ENCODE measurements at places on chromosomes 6 and 20.

DNA sequence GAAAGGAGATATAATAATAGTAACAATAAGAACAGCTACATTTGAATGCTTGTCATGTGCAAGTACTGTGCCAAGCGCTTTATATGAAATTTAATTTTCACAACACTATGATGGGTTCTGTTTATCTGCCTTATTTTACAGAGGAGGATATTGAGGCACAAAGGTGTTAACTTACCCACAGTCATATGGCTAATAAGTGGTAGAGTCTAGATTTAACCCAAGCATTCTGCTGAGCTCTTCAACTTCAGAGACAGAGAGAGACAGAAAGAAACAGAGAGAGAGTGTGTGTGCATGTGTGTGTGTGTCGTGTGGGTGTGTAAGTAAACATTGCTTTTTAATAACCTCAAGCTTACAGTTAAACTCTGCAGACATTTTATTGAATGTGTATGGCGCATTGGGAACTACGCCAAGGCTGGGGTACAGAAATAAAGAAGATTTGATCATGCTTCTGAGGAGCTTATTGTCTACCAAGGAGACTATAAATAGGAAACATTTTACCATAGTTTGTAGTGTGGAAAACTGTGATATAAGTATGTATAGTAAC is 12.9 kb downstream of the TBPL1 start:
- no peak for DNase-seq

GRCh38 chr6:33384581-33385020 is 7.0 kb upstream of the KIFC1 start:
- DNase-seq: no peak

- DNase-seq: no peak
Measured at GRCh38 chr20:8616792-8617191, 452.1 kb upstream of the PLCB4 start.

- DNase-seq: no peak
Measured at GRCh38 chr20:25042531-25043498, 15.1 kb downstream of the ACSS1 start.

DNA sequence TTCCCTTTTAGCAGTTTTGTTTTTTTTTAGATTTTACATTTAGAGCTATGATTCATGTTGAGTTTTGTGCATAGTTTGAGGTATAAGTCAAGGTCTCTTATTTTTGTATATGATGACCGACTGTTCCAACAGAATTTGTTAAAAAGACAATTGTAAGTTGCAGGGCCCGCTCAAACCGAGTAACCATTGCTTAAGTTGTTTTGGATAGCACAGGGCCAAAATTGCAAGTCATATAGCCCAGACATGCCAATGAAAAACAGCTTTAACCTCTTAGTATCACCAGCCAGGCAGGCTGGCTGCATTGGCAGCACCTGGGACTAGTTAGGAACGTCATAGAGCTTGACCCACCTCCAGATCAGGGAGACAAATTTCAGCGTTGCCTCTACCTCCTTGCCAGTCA is 47.3 kb downstream of the PFDN4 start:
- no peak for DNase-seq

GRCh38 chr6:2450546-2450945 is 205.1 kb upstream of the GMDS start:
- no peak for DNase-seq

GRCh38 chr6:98486057-98486456 is 348.3 kb upstream of the POU3F2 start:
- DNase-seq: no peak

GRCh38 chr6:150740453-150740852 is 125.0 kb upstream of the MTHFD1L start:
- DNase-seq: no peak
